ENCODE measurements at places on chromosomes 16 and 17.

DNA sequence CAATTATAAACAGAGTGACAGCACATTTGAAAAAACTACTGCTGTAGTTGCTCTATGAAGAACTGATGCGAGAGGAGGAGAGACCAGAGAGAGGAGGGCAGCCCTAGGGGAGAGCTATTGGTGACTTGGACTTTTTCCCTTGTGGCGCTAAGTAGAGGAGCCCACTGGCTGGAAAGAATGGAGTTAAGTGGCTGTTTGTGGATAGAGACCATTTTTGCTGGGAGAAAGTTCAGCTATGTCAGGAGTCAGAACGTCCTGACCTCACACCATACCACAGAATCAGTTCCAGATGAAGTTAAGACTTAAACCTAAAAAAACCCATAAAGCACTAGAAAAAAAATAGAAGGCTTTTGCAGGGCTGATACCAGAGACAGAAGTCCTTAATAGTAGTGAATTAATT is 2.0 kb downstream of the POLR2A start:
- no peak for DNase-seq

DNA sequence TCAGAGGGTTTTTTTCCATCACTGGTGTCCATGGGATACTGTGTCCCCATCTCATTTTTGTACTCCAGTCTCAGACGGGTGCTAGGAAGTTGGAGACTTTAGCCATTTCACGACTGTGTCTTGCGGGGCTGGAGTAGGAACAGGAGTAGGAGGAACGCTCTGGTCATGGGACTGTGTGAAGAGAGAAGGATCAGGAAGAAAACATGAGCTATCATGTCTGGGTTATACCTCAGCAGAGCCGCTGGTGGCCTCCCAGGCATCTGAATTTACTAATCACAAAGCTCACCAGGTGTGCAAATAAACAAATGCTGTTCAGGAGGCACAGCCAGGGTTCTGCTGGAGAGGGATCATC is 225.4 kb downstream of the SEC14L1 start:
- no peak for DNase-seq

GRCh38 chr16:88782454-88783390 is 2.3 kb downstream of the PIEZO1 start:
- DNase-seq = no peak

- DNase-seq = no peak
Observed at GRCh38 chr17:1787301-1787902, 25.5 kb downstream of the SERPINF1 start.

DNA sequence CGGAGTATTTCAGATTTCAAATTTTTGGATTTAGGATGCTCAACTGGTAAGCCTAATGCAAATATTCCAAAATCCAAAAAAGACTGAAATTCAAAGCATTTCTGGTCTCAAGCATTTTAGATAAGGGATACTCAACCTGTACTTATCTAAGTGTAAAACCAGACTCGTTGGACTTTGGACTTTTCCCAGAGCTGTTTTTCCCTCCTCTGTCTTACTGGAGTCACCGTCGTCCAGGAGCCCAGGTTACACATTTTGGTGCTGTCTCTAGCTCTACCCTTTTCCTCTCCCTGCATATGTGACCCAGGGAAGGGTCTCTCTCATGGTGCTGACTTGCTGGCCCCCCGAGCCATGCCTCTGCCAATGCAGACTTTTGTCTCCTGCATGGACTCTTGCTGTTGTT is 46.0 kb upstream of the MMP2 start:
- no peak for DNase-seq

- DNase-seq = no peak
Observed at GRCh38 chr16:2701713-2702437, 18.1 kb downstream of the PRSS27 start.

- DNase-seq = no peak
Observed at GRCh38 chr16:74567901-74568300, 39.0 kb downstream of the GLG1 start.

Data from HAP-1 (cell line).